ENCODE measurements at places on chromosomes 7 and 10. TPM values are rescaled to one million over a fixed set of nuclear protein-coding genes. Genes with fewer than 3 reads are reported as not detected.

- DNase-seq: no peak
Observed at GRCh38 chr10:99667108-99667751, 7.9 kb downstream of the ENTPD7 start.

DNA sequence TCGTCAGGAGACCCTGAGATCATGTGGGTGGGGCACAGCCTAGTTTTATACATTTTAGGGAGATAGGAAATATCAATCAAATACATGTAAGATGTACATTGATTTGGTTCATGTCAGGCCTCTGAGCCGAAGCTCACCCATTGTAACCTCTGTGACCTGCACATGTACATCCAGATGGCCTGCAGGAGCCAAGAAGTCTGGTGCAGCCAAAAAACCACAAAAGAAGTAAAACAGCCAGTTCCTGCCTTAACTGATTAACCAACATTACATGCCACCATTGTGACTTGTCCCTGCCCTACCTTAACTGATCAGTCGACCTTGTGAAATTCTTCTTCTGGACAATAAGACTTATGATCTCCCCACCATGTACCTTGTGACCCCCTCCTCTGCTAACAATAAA lies 16.0 kb upstream of the LRRC61 start:
- no peak for DNase-seq

GRCh38 chr10:79185796-79186374 lies 117.1 kb downstream of the ZMIZ1 start:
- DNase-seq: no peak

DNA sequence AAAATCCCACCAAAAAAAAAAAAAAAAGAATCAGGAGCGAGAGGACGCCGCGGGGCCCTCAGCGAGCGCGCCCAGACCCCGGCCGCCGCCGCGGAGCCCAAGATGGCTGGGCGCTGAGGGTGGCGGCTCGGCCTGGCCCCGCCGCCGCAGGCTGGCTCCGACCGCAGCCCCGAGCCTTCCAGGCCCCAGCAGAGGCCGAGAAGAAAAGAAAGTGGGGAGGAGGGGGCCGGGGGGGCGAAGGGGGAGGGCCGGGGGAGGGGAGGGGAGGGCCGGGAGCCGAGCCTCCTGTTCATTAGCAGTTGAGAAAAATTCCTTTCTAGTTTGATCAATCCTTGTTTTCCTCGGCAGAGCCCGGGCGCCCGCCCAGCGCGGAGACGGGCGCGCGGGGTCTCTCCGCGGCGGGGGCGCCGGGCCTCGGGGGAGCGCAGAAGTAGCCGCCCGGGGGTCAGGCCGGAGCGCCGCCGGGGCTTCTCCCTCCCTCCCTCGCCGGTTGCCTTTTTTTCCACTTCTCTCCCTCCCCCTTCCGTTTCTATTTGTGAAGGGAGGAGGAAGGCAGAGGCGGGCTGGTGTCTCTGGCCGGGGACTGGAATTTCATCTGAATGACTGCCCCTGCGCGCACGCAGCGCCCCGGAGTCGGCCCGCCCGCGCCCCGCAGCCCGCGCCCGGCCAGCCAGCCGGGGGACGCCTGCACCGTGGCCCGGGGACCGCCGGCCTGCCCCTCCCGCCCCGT lies 778 bp upstream of the TRIM8 start:
- DNase-seq: peak; percentile 80

DNA sequence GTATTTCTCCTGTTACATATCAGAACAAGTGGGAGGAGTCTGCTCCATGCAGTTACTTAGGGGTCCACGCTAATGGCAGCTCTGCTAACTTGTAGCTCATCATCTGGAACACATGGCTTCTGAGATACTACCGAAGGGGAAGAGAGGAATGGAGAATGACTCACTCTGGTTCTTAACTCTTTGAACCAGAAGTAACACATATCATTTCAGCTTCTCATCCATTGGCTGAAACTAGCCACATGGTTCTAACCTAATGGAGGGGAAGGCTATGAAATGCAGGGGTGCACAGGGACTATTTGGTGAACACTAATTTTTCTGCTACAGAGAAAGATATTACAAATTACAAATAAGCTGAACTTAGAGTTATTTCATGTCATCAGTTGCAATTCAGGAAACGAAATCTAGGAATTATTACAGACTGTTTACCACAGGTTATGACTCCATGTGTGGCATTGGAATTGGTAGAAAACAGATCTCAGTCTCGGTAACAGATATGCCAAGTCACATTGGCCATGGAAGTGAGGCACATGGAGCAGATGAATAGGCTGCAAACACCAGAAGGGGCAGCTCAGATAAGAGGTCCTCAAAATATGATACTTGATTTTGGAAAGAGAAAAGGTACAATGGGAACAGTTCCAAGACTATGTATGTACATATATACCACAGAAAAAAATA lies 9.4 kb upstream of the KAT6B start:
- DNase-seq: no peak

DNA sequence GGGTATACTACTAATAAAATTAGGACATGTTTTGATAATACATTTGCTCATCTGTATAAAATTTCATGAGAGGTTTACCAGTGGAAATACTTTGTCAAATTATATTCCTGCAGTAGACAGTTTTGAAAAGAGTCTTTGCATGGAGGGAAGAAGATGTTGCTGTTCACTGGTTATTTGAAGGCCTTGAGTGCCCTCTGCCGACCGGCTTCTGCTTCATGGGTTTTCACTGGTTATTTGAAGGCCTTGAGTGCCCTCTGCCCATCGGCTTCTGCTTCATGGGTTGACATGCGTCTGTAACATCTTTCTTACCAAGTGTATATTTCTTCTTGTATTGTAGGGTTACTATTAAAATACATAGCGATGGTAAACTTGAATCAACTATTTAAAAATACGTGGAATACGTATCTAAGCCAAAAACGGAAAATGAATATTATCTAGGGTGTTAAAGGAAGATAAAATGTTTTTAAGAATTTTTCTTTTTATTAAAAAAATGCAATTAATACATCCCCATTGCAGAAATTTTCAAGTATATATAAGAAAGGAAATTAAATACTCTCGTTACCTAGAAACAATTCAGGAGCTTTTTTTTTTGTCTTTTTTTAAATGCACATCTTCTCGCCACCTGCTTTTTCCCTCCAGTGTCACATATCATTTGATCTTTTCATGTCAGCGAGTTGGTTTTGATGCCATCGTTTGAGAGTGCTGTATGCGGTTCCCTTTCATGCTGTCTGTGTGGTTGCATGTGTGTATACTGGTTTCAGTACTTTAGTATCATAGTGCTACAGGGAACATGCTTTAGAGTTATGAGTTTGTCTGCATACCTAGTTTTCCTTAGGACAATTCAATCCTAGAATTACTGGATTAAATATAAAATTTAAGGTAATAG lies 73.4 kb downstream of the SHH start:
- DNase-seq: no peak

DNA sequence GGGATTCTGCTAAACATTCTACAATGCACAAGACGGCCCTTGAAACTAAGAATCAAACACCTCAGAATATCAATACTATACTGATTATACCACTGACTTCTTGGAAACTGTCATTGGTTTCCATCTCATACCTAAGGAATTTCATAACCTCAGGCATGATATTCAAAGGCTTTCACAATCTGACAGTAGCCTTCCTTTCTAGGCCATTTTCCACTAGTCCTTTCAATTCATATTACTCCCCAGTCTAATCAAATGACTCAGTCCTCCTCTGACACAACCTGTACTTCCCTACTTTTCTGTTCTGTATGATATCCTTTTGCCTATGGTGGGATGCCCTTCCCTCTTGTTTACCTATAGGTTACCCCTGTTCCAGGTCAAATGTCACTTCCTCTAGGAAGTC lies 48.3 kb downstream of the CSTF2T start:
- no peak for DNase-seq

- DNase-seq: no peak
Observed at GRCh38 chr7:595621-596010, 76.0 kb upstream of the PDGFA start.

GRCh38 chr7:115937960-115938359 lies 92.6 kb downstream of the TFEC start:
- no peak for DNase-seq

DNA sequence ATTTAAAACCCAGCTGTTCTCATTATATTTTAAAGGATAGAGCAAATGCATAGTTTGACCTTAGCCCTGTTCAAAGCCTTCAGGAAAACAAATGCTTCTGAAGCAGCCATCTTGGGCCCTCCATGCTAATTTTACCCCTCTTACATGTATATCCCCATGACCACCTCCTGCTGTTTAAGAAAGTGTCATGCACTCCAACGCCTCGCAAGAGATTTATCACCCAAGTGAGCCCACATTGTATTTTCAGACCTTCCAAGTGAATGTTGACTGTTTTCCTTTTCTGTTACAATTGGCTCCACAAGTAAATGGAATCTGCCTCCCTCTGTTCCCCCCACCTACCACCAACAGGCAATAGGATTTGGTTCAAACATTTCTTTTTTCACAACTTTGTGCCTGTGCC lies 5.3 kb downstream of the TMEM72 start:
- DNase-seq: no peak

DNA sequence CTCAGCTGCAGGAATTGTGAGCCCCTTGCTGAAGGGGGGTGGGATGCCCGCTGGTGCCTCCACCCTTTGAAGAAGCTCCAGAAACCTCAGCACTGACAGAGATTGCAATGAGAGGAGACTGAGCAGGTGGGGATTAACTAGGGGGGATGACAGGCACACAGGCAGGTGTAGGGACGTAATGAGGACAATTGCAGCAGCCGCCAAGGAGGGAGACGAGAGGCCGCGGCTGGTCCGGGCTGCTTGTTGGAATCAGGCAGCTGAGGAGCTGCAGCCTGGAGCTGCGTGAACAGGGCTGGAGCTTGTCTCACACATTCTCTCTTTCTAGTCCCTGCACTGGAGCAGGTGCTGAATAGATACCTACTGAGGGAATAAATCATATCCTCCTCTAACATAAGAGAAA lies 122.0 kb upstream of the TCERG1L start:
- DNase-seq: no peak

DNA sequence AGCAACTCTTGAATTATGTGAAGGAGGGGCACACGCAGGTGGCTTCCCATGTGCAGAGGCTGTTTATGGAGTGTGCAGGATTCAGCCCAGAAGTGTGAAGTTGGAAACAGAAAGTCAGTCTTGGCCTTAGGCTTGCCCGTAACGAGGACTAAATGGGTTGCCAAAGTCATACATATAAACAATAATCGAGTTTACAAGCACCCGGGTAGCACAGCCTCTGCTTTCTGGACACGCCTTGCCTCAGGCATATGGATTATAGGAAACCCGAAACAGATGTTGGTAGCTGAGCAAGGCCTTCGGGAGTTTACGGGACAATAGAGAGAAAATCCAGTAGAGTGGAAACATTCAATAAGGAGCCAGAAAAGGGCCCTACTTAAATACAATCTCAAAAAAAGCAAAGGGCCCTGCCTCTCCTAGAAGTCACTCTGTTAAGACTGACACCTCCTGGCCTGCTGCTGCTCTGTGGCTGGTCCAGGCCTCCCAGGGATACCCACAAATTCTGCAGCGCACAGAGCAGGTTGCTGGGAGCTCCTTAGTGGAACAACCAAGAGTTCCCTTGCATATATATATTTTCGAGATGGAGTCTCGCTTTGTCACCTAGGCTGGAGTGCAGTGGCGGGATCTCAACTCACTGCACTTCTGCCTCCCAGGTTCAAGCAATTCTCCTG lies 48.5 kb downstream of the SMKR1 start:
- DNase-seq: no peak

GRCh38 chr10:52451817-52452216 lies 137.7 kb downstream of the DKK1 start:
- DNase-seq: no peak

- DNase-seq: no peak
Observed at GRCh38 chr7:52249741-52250140, 785.7 kb upstream of the POM121L12 start.

GRCh38 chr10:50557130-50557682 lies 66.5 kb downstream of the SGMS1 start:
- DNase-seq: no peak

- no peak for DNase-seq
Observed at GRCh38 chr10:68727146-68727545, 6.1 kb downstream of the CCAR1 start.

DNA sequence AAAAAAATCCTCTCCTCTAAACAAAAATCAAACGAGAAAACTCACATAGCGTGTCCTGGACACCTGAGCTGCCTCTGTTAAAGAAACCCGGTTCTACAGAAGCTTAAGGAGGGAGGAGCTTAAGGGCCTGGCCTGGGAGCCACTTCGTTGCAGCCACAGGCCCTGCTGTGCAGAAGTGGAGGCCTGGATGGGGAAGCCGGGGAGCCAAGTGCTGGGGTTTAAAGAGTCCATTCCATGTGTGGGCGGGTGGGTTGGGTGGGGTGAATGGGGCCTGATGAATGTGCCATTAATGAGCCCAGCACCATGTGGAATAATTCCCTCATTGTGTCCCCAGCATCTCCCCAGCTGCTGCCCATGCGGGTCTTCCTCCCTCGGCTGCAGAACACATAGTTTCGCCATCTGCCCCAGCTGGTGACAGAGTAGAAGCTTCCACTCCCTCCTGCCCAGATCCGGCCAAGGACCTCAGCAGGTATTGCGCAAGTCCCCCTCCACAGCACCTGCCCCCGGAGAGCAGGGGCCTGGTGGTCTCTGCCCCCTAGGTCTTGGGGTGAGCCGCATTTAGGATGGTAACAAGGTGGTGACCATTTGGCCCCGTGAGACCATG lies 127.8 kb upstream of the BTBD16 start:
- no peak for DNase-seq

- peak; percentile 70 for DNase-seq
Observed at GRCh38 chr10:84267503-84268126, 22.8 kb downstream of the RGR start.

DNA sequence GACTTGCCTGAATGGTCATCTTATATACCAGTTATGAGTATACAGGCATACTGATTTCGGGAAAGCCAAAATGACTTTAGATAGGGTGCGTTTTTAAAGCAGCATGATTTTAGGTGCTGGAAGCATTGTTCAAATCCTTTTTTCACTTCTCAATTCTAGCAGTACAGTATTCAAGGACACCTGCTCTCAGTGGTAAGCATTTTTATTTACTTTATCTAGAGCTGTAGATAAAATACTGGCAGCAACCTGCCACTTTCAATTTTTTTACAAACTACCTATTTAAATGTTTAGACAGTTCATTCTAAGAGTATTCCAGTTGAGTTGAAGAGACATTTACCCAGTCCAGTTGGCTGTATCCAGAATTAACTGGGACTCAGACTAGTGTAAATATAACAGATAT lies 33.6 kb downstream of the TMEM106B start:
- no peak for DNase-seq

DNA sequence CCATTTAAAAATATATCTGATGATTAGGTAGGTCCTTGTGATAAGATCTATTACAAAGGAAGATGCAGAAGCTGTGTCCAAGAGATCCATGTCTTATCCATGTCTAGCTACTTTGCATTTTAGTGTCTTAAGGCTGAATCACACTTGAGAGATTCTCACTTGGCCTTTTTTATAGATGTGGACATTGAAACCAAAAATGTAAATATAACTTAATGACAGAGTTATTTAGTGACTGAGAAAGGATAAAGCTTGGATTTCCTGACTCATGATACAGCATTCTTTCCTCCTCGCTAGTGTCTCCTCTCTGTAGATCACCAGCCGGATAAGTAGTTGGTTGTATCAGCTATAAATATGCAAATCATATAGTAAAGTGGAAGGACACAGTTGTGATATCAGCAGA lies 23.3 kb downstream of the INHBA start:
- no peak for DNase-seq

GRCh38 chr7:80681272-80681885 lies 42.9 kb downstream of the CD36 start:
- no peak for DNase-seq

The PRPS1L1 gene
- total RNA-seq: not detected

The ICA1 gene
- total RNA-seq: 0.31 TPM

The PPP1R17 gene
- not detected for total RNA-seq

The NACAD gene
- 1.1 TPM for total RNA-seq

The TEX36 gene
- not detected for total RNA-seq

The TFR2 gene
- 10.1 TPM for total RNA-seq

The LEP gene
- not detected for total RNA-seq

The TEX47 gene
- total RNA-seq: not detected

Measured in natural killer cell treated with Interleukin-12 subunit alpha and Interleukin-12 subunit beta and Interleukin-15 and Interleukin-18, amount 100 ng/mL, for 72 hours (primary cell).